ENCODE measurements at places on chromosomes 6 and 20. TPM values are rescaled to one million over a fixed set of nuclear protein-coding genes. Genes with fewer than 3 reads are reported as not detected.

Gene MTCH1
- 164 TPM for total RNA-seq

Gene RPP40
- total RNA-seq = not detected

Gene PLG
- not detected for total RNA-seq

Gene AHCY
- 52.4 TPM for total RNA-seq

Gene FAM83C
- total RNA-seq = not detected

Gene OR2B2
- total RNA-seq = not detected

Gene CCN6
- total RNA-seq = not detected

Gene PLN
- total RNA-seq = 28.9 TPM

Gene MATN4
- not detected for total RNA-seq

Gene HLA-DQB1
- total RNA-seq = not detected

Gene SRMS
- not detected for total RNA-seq
